ENCODE measurements at places on chromosomes 6 and 20.

GRCh38 chr6:150195996-150196417 is 53.2 kb downstream of the PPP1R14C start:
- DNase-seq: no peak

- DNase-seq: no peak
Measured at GRCh38 chr6:160173806-160174527, 52.4 kb downstream of the SLC22A1 start.

- no peak for DNase-seq
Measured at GRCh38 chr6:82783587-82784236, 281.9 kb downstream of the UBE3D start.

DNA sequence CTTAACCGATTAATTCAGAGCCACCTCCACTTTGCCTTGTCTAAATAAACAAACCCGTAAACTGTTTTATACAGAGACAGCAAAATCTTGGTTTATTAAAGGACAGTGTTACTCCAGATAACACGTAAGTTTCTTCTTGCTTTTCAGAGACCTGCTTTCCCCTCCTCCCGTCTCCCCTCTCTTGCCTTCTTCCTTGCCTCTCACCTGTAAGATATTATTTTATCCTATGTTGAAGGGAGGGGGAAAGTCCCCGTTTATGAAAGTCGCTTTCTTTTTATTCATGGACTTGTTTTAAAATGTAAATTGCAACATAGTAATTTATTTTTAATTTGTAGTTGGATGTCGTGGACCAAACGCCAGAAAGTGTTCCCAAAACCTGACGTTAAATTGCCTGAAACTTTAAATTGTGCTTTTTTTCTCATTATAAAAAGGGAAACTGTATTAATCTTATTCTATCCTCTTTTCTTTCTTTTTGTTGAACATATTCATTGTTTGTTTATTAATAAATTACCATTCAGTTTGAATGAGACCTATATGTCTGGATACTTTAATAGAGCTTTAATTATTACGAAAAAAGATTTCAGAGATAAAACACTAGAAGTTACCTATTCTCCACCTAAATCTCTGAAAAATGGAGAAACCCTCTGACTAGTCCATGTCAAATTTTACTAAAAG is 2.7 kb downstream of the FOXC1 start:
- no peak for DNase-seq

GRCh38 chr6:81713205-81713604 is 39.3 kb downstream of the TENT5A start:
- no peak for DNase-seq

DNA sequence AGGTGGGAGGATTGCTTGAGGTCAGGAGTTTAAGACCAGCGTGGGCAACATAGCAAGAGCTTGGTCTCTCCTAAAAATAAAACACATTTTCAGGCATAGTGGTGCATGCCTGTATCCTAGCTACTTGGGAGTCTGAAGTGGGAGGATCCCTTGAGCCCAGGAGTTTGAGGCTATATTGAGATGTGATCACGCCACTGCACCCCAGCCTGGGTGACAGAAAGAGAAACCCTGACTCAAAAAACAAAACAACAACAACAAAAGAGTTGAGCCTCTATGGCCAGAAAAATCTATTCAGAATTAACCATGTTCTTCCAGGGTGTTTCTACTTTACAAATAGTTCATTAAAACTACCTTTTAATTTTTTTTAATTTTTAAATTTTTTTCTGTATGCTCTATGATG is 60.6 kb downstream of the TIAM2 start:
- DNase-seq: no peak

GRCh38 chr6:163876391-163876790 is 461.9 kb downstream of the QKI start:
- DNase-seq: no peak

- no peak for DNase-seq
Measured at GRCh38 chr6:70547313-70547712, 19.4 kb upstream of the SDHAF4 start.

- DNase-seq: no peak
Measured at GRCh38 chr6:32836873-32837272, 1.7 kb downstream of the TAP2 start.

- DNase-seq: no peak
Measured at GRCh38 chr6:52543262-52543661, 33.6 kb downstream of the TRAM2 start.
